NCI-H1436 (cell line): ENCODE measurements at places on chromosomes 5 and 9.

GRCh38 chr5:164345853-164346252, 840.4 kb downstream of the MAT2B start:
- no peak for DNase-seq

DNA sequence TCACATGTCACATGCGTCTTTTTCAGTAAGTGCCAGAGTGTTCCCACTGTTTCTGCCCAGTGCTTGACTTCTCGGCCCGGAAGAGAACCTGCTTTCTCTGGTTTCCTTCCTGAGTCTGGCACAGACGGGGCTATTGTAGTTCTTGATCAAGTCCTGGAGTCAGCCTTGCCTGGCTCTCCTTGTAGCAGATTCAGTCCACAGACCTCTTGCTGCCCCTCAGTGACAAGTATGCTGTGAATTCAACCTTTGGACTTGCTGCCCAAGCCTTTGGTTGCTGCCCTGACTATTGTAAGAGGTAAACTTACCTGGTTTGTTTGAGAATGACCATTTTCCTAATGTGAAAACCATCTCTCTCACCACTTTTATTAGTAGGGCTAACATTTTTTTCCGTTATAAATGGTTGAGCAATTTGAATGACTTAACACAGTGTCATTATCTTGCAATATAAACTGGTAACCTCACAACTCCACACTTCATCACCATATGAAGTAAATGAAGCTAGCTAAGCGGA, 24.7 kb downstream of the ZBTB34 start:
- no peak for DNase-seq

DNA sequence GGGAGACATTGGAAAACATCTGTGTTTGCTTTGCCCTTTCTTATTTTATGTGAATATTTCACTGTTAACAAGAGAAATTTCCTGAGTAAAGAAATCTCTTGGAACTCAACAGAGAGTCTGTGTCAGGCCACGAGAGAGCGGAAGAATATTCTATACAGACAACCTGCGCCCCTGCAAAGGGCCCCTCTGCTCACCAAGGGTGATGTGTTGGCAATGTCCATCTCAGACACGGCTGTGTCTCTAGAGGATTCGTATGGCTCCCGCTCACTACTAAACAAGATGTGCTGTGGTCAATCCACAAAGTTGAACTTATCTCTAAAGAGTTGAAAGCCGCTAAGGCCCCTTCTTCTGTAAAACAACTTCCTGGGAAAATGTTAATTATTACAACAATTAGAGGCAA, 241.0 kb upstream of the IRX1 start:
- DNase-seq = no peak

DNA sequence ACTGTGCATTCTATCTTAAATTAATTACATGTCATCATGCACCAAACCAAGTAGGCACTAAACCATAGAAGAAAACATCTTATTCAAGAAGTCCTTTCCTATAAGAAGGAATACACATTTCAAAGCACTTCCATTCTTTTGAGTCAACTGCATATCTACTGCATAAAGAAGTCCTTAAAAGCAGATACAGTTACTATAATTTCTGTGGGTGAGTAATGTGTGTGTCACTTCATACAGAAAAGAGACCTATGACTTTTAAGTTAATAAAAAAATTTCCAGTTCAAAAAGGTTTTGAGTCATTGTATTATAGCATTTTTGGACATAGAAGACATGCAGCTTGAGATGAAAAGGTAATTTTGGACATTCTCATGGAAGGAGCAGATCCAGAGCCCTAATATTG, 125.0 kb downstream of the DTWD2 start:
- DNase-seq = no peak

- no peak for DNase-seq
These were observed 40.9 kb downstream of the SVEP1 start for GRCh38 chr9:110538647-110539041.

- no peak for DNase-seq
These were observed 27.6 kb downstream of the SGCD start for GRCh38 chr5:156354571-156354970.

GRCh38 chr5:154501566-154501965, 23.5 kb upstream of the HAND1 start:
- DNase-seq = no peak

- no peak for DNase-seq
These were observed 6.6 kb downstream of the PLK2 start for GRCh38 chr5:58453306-58453705.

DNA sequence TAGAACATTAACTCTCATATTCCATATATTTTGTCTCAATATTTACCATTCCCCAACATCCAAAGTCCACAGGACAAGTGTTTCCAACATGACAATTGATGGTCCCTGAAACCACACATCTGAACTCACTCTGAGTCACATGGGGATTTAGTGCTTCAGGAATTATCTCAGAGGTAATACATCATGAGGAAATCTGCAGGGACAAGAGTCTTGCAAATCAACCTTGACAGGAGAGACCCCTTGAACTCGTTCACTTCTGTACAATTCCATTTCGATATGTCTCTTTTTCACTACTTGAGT, 119.7 kb upstream of the ABCA1 start:
- DNase-seq = no peak

- no peak for DNase-seq
These were observed 54.8 kb downstream of the FAM81B start for GRCh38 chr5:95445995-95446394.

DNA sequence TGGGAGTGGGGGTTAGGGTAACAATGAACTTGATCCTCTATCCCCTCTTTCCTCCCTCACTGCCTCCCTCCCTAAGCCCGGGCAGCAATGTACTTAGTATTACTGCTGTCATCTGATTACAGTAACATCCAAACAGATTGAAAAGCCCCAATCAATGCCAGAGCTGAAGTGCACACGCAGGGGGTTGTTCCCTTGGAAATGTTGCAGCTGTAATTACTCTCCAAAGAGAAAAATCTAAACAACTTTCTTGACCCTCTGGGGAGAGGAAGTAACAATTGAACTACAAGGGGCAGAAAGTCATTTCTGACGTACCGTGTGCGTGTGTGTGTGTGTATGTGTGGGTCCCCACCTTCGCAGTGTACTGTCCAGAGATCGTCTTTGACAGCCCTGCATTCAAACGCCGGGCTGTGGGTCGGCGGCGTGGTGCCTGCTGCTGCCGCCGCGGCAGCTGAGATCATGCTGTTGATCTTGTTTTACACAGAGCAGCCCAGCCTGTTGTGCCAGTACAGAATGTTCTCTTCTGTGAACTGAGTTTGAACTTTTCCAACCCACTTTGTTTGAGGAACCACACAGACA, 66.0 kb upstream of the KLF9 start:
- DNase-seq = no peak

DNA sequence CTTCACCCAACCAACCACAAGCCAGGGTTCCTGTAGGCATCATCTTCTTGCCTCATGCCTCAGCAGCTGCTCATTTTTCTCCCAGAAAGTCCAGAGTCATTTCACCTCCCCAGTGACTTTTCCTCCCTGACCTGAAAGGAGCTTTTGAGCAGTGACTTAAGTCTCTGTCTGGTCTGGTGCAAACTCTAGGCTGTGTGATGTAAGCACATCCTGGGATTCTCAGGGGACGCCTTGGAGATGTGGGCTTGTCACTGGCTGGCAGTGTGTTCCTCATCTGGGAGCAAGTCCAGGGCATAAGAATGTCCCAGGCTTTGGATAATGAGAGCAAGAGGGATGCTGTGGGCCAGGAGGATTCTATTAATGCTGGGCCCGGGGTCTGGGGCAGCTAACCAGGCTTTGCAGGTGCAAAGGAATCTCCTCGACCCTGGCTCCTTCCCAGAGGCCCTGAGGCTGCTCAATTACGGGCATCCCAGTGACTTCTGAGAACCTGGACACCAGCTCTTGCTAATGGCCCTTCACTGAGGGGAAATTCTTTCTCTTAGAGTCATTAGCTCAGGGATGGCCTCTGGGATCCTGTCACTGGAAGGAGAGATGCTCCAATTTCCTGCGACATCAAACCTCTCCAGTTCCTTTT, 211.0 kb upstream of the PANK3 start:
- no peak for DNase-seq

GRCh38 chr9:5566054-5566618, 55.8 kb downstream of the PDCD1LG2 start:
- DNase-seq = no peak

DNA sequence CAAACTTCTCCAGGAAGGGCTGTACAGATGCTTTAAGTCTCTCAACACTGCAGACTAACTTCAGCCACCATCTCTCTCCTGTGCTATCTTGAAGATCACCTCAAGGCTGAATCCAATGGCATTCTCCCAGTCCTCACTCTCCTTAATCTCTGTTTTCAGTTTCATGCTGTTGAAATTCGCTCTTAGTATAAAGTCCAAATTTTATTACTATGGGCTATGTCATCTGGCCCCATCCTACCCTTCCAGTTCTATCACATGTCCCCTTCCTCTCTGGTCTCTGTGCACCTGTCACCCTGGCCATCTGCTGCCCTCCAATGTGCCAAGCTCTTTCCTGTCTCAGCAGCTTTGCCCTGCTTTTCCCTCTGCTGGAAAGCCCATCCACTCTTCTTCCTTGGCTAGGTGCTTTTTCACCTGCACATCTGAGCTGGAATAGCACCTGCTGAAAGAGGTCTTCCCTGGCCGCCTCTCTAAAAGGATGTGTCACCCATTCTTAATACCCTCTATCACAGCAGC, 284.7 kb upstream of the MAP3K1 start:
- no peak for DNase-seq

DNA sequence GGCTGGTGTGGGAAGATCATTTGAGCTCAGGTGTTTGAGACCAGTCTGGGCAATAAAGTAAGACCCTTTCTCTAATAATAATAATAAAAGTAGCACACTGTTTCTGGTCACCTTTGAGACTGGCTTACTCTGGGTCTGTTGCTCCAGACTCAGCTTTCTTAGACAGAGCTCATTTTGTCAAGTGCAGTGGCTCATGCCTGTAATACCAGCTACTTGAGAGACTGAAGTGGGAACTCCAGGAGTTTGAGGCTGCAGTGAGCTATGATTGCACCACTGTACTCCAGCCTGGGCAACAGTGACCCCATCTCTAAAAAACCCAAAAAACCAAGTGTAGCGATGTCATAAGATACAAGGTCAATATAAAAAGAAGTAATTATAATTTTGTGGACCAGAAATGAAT, 36.4 kb upstream of the RNU6ATAC start:
- DNase-seq = no peak

DNA sequence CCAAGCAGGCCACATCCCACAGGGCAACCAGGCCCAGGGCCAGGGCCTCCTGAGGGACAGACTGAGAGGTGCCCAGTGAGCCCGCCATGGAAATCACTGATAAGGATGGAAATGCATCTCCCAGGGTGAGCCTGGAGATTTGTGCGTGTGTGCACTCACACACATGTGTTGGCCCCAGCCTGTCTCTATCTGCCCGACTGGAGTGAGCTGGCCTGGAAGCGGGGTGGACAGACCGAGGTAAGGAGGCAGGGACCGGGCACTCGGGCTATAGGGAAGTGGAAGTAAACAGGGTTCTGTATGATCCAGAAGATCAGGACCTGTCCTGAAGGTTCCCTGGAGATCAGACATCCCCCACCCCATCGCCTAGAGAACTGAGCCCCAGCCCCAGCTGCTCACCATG, 17.4 kb downstream of the GFI1B start:
- no peak for DNase-seq

GRCh38 chr5:157596487-157596886, 20.9 kb upstream of the ADAM19 start:
- DNase-seq = no peak

GRCh38 chr5:72878854-72879253, 62.4 kb downstream of the TNPO1 start:
- peak; percentile 42 for DNase-seq

DNA sequence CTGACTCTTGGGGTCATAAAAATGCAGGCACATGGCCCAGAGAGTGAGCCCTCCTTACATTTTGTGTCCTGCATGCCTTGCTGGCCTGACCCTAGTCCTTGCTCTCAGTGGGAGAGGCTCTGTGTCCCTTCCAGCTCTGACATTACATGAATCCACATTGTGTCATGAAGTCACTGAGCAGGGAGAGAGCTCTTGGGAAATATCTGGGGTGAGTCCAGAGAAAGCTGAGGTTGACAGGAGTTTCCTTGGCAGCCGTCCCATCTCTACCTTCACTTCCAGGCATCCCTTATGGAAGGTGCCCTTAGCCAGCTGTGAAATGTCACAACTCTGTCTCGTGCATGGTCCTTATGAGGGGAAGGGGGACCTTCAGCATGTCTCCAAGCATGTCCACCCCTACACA, 41.0 kb downstream of the FAT2 start:
- DNase-seq = no peak

- DNase-seq = no peak
These were observed 1.3 kb downstream of the IL31RA start for GRCh38 chr5:55852503-55852902.

GRCh38 chr9:128056887-128057723, 10.0 kb downstream of the NAIF1 start:
- no peak for DNase-seq

DNA sequence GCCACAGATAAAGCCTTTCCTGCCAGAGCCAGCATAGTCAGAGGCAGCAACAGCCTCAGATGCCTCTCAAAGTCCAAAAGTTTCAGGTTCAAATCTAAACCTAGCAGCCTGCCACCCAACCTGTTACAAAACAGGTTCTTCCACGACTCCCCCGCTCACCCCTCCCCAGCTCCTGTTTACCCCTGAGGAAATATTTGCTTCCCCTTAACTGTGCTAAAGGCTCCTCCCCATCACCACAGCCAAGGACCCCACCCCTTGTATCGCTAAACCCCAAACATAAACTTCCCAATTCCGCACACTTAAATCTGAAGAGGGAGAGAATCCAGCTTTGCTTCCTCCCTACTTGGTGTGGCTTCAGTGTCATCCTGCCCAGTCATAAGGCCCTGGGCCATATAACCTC, 15.4 kb upstream of the VDAC1 start:
- DNase-seq = no peak

- no peak for DNase-seq
These were observed 20.8 kb downstream of the SARDH start for GRCh38 chr9:133717113-133718031.

DNA sequence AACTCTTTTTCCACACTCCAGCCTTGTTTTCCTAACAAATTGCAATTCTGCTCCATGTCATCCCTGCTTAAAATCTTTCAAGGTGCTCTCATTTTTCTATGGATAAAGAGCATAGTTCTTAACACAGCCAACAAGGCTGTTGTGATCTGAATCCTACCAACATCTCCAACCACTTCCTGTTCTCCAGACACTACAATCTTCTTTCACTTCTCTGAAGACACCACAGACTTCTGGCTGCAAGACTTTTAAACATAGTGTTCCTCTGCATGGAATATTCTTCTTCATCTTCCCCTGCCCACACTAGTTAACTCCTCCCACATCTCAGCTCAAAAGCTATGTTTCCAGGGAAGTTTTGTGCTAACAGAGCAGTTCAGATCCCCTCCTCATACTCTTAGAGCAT, 404.8 kb downstream of the MAN2A1 start:
- no peak for DNase-seq

DNA sequence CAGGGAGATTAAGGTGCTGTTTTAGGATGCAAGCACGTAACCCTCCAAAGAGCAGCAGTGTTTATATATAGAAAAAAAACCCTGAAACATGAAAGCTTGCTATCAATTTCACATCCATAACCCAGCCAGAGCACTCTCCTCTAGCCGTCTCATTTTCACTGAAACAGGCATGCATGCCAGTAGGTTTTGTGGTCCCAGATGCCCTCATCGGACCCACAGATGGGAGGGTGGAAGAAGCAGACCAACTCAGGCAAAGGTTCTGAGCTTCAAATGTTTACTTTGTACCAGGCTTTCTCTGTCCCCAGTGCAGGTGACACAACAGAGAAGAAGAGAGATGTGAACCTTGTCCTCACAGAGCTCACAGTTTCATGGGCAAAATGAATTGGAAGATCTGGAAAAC, 127.4 kb upstream of the ATP10B start:
- no peak for DNase-seq

- DNase-seq = no peak
These were observed 2.1 kb downstream of the PAPPA start for GRCh38 chr9:116155698-116156039.
